ENCODE measurements at places on chromosomes 4 and X.

GRCh38 chr4:89101256-89102161, 9.8 kb upstream of the TIGD2 start:
- no peak for DNase-seq

DNA sequence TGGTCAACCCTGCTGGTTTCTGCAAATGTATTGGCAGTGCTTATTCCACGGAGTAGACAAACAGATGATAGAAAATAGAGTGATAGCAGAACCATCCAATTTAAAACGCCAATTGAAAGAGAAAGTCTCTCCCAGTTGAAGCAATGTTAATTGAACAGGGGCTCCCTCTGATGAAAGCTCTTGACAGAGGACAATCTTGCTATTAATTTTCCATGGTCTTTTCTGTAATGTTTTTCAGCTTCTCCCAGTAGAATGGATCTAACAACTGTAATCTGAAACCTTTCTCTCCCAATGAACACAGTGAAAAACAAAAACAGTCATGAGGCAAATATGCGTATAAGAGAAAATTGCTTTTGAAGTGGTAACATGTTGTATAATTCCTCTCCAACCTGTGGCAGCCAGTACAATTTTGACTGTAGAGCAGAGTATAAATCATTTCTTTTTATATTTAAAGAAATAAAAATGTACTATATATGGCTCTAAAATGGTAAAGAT, 225.1 kb upstream of the GALNTL6 start:
- no peak for DNase-seq

GRCh38 chr4:130043732-130044160, 947.8 kb downstream of the C4orf33 start:
- peak; percentile 8 for DNase-seq

GRCh38 chr4:13108096-13108495, 376.0 kb downstream of the RAB28 start:
- DNase-seq, result no peak

- no peak for DNase-seq
Observed at GRCh38 chrX:136021903-136022302, 36.7 kb downstream of the SLC9A6 start.

DNA sequence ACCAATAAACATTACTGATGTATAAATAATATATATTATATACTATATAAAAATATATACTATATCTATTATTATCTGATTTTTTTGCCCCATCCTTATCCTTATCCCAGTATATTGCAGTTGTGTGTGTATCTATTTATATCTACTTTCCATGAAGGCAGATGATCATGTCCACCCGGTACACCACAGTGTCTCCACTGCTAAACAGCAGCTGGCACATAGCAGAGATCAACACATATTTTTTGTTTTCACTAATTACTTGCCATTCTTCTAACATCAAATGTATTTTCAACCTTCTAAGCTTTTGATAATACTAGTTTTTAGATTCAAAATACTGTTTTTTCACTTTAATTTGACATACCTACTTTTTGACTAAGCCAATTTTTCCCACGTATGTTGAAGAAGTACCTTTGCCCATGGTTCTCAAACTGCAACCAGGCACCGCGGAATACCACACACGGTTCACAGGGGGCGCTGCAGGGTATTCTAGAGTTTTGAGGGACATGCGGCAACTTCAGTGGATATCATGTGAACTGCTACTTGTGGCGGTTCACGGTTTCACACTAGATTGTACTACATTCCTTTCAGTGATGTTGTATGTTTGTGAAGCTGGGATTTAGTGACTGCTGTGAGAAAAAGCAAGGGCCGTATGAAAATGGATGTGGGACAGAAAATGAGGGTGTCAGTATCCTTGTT, 182.5 kb upstream of the NPY2R start:
- DNase-seq, result no peak

DNA sequence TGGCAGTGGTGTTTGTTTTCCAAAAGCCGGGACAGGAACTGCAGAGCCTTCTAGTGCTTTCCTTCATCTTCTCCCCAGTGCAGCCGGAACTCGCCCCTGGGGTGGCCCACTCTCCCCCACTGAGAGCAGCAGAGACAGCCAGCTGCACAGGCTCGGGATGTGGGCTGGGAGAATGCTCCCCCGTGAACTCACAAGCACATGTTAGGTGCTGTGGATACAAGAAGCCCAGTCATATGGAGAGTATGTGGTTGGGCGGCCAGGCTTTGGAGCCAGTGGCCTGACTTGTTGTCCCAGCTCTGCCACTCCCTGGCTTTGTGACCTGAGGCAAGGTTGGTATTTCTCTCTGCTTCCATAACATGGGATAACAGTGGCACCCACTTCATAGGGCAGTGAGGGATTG, 9.4 kb upstream of the KIAA0232 start:
- no peak for DNase-seq

GRCh38 chrX:63664741-63665140, 120.3 kb downstream of the ARHGEF9 start:
- no peak for DNase-seq

GRCh38 chrX:119429471-119429870, 30.3 kb downstream of the SLC25A43 start:
- DNase-seq, result no peak

DNA sequence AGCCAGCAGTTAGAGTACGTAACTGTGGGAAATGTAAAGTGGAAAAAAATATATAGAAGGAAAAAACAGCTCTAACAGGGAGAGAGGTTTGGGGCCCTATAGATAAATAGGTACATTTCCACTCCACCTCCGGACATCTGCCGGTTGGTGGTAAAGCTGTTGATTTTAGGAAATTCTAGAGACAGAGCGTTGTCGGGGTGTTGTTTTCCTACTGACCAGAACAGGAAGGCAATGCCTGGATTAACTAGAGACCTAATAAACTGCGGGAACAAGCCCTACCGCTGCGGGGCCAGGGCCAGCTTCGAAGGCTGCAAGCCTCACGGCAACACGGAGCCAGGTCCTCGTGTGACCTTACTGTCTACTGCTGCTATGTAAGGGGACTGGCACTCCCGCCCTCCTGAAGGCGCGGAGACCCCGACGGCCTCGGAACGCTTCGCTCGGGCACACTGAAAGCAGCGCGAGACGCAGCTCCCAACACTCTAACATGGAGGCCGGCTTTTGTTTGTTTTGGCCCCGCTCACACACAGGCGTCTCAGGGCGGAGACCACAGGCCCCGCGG, 702 bp upstream of the CDKN2AIP start:
- peak; percentile 26 for DNase-seq

DNA sequence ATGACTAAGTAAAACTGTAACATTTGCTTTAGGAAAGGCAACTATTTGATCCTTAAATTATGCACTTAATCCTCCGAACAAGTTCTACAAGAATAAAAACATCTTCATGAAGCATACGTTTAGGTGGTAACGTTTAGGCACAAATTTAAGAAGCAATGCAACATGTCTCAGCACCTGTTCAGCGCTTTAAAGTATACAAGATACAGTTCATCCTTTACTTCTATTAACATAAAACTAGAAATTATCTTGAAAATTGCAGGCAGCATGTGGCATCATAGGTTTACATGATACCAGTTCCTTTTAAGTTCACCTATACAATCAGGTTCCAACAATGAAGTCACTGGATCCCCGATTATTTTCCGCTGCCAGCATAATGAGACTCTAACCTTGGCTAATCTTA, 1.5 kb downstream of the PLA2G12A start:
- no peak for DNase-seq

DNA sequence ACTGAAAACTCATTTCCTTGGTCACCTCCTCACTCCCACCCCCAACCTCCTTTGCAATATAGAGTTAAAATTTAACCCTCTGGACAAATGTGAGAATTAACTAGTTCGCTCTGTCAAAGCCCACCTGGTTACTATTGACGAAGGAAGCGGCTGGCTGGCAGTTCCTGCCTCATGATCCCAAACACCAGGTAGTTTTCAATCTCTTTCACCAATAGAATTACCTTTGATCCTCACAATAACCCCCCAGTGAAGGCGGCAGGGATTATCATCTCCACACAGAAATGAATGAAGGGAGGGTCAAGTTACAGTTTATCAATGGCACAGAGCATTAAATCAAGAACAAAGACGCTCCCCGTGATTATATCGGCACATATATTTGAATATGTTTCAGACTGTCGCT, 65.7 kb upstream of the TTC29 start:
- DNase-seq, result no peak

DNA sequence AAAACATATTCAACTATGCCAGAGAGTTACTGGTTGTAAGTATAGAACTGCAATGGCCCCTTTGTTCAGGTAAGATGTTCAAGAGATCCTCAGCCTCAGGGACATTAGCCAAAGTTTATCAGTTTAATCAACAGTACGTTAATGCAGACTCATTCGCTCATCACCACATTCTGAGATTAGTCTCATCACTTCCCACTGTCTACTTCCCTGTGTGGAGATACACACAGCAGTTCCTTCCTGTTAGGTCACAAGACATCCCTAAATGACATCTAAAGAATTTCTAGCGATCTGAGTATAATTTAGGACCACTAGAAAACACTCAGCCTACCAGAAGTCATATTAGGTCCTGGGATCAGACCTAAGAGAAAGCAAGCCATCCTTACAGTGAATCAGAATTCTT, 10.4 kb downstream of the SLC10A7 start:
- no peak for DNase-seq

DNA sequence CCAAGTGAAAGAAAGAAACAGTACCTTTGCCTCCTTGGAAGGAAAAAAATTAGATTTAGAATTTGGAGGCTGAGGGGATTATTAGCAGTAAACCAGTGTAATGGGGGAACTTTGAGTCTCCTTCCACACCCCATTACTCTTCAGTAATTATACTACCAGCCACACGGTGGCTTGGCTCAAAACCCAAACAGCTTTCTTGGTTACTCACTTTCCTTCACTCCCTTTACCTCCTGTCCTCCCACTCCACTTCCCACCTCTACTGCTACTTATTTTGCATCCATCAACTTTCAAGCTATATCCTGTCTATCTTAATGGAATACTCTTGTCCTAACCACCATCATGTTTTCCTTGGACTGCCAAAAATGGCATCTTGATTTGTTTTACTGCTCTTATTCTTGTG, 310.6 kb upstream of the AADAT start:
- no peak for DNase-seq

DNA sequence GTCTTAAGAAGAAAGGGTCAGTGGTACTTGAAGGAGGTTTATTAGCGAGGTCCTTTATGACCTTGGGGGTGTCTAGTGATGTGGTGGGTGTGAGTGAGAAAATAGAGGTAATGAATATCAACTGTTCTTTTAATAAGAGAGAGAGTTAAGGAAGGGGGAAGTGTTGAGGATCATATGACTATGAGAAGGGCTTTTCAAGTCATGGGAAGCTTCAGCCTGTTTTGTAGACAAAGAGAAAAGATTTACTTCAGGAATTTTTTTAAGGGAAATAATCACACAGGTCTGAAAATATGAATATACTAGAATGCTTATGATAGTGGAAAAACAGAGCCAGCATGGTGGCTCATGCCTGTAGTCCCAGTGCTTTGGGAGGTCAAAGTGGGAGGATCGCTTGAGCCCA, 41.3 kb upstream of the MTMR1 start:
- DNase-seq, result no peak

- DNase-seq, result no peak
Observed at GRCh38 chrX:41406201-41406600, 40.9 kb upstream of the NYX start.

DNA sequence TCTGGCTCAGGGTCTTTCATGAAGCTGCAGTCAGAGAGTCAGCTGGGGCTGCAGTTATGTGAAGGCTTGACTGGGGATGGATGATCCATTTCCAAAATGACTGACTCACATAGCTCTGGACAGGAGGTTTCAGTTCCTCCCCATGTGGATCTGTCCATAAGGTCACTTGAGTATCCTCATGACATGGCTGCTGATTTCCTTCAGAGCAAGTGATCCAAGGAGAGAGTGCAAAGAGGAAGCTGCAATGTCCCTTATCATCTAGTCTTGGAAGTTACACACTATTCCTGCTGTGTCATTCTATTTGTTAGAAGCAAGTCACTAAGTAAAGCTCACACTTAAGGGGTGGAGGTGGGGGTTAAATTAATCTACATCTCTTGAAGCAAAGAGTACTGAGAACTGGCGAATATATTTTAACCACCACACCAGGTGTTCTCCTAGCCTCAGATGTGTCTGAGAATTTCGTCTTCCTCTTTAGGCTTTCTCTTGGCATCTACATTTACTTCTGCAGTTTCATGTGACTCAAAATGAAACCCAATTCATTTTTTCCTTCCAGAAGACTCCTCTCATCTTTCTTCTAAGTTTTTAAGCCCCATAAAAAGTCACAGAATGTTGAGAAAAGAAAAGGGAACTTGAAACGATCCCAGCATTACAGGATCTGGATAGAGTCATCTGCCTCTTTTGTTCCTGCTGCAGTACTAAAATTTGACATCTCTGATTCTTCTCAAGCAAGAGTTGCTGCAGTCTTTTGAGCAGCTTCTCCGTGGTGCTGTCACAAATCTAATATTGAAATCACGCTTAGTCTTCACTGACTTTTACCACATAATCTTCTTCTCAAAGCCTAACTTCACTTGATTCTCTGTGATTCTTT, 3.8 kb upstream of the GRPR start:
- DNase-seq, result no peak

DNA sequence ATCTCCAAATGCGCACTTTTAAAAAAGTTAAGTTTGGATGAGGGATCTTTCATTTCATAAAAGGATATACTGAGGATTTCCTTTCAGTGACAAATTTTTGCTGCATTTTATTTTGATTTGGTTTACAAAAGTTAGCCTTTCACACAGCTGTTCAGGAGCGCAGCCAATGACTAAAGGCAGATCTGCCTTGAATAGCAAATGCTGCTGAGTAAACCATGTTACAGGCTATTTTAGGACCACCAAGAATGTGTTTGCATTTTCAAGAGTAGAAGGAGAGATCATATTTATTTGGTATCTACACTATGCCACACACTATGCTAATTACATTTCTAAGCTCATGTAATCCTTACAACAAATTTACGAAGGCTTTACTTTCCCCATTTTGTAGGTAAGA, 92.1 kb downstream of the MAMLD1 start:
- no peak for DNase-seq

DNA sequence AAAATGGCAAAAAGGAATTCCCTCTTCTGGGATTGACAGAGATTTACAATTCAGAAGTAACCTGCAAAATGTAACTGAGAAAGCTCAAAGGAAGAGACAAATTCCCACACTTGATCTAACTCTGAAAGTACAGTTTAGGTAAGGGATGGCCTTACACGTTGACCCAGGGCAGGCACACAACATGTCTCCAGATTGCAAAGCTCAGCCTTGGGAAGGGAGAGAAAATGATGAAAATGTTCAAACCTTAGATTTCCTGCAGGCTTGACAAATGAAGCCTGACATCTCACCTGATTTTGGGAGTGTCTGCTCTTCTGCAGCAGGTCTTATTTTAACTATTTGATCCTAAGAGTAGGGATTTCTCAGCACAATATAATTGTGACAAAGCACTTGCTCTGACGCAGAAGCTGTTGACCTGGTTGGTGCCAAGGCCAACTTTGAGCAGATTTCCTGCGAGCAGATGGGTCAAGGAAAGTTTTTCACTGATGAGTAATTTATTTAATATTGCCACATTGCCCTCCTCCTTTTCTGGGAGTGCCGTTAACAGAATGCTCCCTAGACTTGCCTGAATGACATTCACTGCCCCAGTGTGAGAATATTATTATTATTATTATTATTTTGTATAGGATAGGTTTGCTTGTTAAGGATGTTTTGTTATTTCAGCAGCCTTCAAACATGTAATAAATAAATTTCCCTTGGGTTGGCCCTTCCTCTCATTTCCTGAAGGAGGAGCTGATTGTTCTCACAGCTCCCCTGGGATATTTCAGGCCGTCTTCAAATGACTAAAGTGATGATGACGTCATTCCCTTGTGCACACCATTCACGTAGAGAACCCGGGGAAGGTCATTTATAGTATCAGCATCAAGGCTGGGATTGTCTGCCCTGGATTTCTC, 157.1 kb downstream of the VEGFC start:
- peak; percentile 66 for DNase-seq
